ENCODE measurements at places on chromosomes 12 and 14.

DNA sequence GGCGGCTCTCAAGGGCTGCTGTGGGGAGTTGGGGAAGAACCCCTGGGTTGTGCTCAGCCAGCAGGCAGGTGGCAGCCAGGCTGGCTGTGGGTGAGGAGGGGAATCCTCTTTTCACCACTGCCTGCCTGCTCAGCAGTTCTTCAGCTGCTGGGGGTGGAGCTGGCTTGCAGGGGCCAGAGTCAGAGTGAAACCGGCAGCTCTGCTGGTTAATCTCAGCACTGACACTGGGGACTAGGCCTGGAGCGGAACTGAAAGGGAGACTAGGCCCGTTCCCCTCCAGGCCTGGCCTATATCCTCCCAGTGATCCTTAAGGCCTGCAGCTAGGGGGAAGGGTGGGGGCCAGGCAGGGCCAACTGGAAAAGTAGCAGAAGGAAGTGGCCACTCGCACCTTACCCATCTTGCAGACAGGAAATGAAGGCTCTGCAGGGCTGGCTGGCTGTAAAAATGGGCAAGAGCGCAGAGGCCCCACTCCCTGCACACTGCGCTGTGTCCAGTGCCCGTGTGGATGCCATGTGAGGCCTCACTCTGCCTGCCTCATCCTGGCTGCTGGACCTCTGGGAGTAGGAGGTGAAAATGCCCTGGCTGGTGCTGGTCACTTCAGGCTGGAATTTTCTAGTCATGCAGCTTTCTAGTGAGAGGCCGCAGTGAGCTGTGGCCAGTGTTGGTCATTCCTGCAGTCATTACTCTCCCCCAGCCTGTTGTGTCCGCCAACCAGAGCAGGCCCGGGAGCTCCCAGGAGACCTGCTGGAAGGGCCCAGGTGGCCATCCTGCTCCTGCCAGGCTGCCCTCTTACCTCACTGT lies 39.4 kb downstream of the SH2B3 start:
- DNase-seq = peak; percentile 52

DNA sequence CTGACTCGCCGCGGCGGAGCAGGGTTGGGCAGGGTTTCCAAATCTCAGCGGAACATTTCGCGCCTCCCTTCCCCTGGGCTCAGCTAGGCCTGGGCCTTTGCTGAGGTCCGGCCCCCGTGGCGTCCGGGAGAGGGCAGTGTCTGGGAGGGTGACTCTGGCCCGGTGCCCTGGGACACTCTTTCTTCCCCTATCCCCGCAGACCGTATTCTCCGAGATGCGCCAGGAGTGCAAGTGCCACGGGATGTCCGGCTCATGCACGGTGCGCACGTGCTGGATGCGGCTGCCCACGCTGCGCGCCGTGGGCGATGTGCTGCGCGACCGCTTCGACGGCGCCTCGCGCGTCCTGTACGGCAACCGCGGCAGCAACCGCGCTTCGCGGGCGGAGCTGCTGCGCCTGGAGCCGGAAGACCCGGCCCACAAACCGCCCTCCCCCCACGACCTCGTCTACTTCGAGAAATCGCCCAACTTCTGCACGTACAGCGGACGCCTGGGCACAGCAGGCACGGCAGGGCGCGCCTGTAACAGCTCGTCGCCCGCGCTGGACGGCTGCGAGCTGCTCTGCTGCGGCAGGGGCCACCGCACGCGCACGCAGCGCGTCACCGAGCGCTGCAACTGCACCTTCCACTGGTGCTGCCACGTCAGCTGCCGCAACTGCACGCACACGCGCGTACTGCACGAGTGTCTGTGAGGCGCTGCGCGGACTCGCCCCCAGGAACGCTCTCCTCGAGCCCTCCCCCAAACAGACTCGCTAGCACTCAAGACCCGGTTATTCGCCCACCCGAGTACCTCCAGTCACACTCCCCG lies 3.0 kb downstream of the WNT1 start:
- DNase-seq = peak; percentile 46

DNA sequence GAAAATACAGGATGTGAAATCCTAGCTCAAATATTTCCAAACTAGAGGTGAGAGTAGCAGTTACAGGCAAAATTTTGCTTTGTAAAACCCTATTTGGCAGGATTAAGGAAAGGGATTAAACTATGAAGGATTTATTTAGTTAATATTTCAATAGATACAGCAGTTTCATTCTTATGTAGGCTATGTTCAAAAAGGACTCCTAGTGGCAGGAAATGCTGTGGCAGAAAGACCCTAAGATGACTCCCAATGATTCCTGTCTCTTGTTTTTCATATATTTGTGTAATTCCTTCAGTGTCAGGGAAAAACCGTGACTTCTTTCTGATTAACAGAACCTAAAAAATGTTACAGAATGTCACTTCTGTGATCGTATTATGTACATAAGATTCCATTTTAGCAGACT lies 299.5 kb upstream of the RPL10L start:
- no peak for DNase-seq

- DNase-seq = no peak
Measured at GRCh38 chr14:74915826-74916225, 7.2 kb downstream of the RPS6KL1 start.

DNA sequence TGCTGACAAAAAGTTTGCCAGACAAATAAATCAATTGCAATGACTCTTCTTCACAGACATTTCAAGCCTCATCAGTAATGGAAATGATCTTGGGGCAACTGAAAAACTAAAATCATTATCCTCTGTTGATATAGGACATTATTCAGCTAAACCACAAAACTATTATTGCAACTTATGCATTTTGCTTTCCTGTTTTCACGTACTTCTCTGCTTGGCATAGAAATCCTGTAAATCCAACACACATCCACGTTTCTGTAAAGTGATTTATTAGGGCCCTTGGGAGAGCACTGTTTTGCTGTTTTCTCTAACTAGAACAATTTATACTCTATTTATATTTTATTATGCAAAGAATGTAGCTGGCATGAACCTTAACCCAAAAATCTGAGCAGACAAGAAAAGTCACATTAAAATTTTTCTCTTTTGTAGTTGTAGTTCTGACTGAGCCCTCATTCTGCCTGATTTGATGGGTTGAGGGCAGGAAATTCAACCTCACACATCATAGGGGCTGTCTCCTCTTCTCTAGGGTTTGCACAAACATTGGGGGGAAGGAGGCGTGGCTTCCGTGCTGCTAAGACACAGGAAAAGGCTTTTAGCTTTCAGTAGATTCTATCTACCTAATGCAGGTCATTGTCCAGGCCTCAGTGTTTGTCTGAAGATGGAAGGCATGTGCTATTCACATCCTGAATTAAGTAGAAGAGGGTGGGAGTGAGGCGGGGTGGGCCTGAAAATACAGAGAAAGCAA lies 11.5 kb upstream of the NUP107 start:
- DNase-seq = no peak

- DNase-seq = no peak
Measured at GRCh38 chr12:116642683-116643082, 83.5 kb downstream of the MAP1LC3B2 start.

DNA sequence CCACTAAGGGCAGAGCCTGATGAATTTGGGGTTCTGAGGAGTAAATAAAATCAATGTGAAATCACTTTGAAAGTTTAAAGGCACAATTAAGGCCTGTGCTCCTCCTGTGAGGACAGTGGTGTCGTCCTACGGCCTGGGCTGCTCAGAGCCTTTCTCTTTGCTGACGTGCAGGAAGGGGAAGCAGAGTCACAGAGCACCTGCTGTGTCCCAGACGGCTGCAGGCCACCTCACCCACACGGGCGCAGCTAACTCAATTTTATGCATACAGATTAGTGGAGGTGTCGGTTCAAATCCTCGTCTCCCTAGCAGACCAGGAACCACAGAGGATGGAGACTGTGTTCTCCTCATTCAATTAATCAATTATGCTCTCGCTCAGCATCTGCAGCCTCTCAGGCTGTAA lies 11.4 kb upstream of the DLK1 start:
- DNase-seq = no peak

GRCh38 chr14:58752771-58753201 lies 115.0 kb downstream of the DACT1 start:
- peak; percentile 72 for DNase-seq

DNA sequence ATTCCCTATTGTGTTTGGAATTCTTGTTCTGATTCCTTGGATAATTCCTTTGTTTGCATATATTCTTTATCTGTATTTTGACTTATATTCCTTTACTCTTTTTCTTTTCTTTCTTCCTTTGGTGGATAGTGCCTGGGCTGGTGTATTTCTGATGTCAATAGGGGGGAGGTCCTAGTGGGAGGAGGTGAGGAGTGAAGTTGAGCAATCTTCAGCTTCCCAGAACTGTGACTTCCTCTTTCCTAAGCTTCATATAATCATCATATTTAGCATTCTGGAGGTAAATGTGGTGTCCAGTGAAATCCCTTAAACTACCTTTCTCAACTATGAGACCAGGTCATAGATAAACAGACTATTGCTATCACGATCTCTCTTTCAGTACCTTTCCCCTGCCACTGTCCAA lies 29.6 kb upstream of the TBPL2 start:
- no peak for DNase-seq

DNA sequence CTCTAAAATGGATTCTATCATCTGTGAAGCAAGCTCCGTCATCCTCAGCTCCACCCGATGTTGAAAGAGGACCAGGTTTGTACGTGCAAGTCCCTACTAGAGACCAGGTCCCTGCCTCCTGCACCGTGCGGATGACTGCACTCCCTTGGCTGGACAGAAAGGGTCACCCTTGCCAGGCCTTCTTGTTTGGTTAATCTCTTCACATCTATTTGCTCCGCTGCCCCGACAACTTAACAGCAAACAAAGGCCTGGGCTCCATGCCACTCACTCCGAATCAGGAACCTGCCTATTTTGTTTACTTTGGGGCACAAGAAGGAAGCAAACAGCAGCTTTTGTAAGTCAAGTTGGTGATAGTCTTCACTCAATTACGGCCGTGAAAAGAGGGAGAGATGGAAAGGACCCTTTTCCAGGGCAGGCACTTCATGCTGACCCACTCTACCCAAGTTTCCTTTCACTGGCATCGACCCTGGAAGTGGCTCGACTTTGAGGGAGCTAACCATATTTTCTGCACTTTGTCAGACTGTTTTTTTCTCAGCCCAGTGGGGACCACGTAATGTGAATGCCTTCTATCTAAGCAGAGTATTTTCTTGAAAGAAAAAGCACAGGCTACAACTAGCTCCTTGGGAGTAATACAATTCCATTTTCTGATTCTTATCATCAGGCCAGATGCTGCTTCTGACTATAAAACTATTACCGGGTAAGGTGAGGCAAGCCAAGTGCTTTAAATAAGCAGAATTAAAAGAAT lies 202.6 kb downstream of the FOXN3 start:
- peak; percentile 45 for DNase-seq

GRCh38 chr14:56394826-56395530 lies 184.6 kb upstream of the TMEM260 start:
- DNase-seq = no peak

DNA sequence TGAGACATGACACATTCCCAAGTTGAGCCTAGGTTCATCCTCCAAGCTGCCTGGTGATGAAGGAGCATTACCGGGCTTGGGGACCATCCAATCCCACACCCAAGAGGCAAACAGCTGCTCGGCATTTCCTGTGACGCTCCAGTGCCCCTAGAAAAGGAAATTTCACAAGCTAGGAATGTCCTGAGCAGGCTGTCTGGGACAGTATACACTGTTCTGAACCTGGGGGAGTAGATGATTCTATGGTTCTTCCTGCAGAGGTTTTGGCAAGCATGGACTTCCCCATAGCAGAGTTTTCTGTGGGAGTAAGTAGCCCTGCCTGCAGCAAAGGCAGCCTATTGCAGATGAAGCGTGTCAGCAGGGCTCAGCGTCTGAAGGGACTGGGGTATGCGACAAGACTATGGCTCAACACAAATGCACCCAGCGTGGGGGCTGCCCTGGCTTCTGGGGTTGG lies 47.4 kb upstream of the SRSF5 start:
- DNase-seq = peak; percentile 51

DNA sequence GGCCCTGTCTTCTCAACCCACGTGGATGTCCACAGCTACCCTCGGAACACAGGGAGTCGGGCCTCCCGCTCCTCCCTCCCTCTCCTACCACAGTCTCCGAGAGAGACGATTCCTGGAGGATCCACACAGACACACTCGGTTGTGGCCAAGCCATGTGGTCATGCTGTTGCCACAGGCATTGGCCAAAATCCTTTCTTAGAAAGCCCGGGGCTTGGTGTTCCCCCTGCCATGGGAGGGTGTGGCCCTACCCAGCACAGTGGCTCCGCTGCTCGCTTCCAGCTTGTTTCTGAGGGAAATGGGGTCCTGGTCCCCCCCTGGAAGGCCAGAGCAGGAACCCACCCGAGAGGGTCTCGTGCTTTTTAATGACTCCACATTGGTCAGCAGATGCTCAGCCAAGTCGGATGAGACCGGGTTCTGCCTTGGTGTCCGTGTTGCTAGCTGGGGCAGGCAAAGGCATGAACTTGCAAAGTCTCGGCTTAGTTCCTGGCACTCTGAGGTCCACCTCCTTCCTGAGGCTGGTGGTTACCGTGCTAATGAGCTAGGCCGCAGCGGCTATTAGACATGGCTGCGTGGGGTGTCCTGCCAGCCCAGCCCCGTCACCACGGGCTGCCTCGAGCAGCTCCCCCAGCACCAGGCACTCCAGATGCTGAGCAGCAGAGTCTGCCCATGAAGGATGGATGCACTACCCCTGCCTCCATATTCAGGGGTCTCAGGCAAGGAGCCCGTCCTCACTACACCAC lies 46.8 kb upstream of the MEG3 start:
- no peak for DNase-seq

DNA sequence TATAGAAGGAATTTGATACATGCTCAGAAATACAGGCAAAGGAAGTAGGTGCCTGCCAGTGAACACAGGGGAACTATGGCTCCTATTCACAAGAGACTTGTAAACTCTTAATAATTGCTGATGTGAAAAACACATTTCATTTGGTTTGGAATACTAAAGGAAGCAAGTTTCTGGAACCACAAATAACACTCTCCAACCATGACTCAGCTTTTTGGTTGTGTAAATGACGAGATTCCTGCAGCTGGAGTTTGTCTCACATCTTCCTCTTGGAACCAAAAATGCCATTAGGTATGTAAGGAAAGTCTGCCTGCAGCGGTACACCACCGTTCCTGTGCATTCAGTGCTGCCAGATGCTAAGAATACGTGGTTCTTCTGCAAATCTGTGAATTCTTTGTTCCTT lies 4.5 kb upstream of the OR11H6 start:
- no peak for DNase-seq

DNA sequence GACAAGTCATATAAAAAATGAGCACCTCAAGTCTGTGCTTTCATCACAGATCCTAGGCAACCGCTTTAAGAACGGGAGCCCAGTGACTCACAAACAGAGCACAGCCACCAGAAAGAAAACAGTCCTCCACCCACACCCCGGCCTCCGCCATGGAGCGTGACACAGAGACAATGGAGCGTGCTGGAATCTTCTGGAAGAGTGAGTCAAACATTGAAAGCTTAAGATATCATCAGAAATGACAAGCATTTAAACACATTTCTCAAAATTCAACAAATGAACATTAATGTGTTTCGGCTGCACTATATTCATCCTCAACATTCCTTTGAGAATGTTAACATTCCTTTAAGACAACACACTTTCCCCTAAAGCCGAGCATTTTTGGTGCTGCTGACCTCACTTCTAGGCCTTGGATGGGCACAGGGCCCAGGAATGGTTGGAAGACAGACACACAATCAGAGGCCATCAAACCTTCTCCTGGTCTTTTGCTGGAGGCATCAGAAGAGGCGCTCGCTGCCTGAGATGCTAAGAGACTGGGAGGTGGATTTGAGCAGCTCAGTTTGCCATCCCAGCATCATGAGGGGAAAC lies 23.6 kb upstream of the TMEM132D start:
- no peak for DNase-seq

Measured in left hindlimb (tissue), 1 donor.